Stimulated activated CD4-positive, alpha-beta T cell treated with anti-CD3 and anti-CD28 coated beads, TNF-alpha, amount 100 ng/mL, for 1 hour (primary cell): ENCODE measurements at places on chromosomes 5 and 9.

- DNase-seq, result no peak
Measured at GRCh38 chr5:72328172-72328571, 8.0 kb downstream of the PTCD2 start.

- no peak for DNase-seq
Measured at GRCh38 chr9:87294126-87294525, 203.5 kb upstream of the DAPK1 start.

DNA sequence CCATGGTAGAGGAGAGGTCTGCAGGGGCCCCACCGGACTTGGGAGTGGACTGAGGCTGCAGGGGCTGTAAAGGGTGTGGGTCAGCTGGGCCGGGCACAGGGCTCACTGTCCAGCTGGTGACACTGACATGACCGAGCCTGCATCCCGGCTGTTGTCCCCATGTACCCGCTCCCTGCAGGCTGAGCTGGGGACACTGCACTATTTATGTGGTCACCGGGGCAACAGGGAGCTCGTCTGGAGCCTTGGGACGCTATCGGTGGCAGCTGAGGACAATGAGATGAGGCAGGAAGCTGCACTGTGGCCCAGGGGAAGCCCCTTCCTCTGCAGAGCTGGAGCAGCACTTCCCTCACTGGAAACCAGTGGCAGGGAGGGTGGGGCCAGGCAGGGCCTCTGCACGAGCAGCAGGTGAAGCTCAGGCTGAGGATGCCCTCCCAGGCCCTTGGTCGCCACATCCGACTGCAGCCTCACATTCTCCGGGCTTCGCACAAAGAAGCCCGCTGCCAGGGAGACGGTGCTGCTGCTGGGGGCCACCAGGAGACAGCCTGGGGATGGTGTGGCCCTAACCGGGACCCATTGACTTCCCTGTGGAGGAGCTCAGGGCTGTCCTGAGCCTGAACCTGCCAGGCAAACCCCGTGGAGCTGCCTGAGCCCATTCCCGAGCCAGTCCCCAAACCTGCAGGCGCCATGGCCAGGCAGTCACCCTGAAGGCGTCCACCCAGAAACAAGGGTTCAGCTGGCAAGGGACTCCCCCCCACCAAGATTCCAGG, 26.4 kb downstream of the ZDHHC11B start:
- DNase-seq, result no peak

GRCh38 chr5:131142970-131143617, 22.0 kb downstream of the HINT1 start:
- no peak for DNase-seq

- DNase-seq, result no peak
Measured at GRCh38 chr5:172437445-172438318, 16.6 kb downstream of the SH3PXD2B start.

DNA sequence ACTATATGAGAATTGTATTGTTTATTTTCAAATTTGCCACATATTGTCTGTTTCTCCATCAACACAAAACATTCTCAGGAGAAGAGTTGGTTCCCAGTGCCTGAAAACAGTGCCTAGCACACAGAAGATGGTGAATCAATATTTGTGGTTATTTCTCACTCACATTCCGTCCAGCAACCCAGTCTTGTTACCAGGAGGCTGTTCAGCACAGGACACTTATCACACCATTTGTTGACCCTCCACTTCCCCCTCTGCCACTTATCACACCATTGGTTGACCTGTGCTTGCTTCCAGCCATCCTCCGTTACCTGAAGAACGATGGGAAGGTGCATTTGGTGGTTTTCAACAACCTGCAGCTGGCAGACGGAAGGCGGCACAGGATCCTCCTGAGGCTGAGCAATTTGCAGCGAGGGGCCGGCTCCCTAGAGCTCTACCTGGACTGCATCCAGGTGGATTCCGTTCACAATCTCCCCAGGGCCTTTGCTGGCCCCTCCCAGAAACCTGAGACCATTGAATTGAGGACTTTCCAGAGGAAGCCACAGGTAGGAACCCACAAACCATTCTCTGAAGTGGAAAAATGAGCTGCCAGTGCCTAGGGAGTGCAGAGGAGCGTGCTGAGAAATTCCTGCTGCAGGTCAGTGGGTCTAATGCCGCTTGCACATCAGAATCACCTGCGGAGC, 20.5 kb downstream of the THBS4 start:
- DNase-seq, result no peak

DNA sequence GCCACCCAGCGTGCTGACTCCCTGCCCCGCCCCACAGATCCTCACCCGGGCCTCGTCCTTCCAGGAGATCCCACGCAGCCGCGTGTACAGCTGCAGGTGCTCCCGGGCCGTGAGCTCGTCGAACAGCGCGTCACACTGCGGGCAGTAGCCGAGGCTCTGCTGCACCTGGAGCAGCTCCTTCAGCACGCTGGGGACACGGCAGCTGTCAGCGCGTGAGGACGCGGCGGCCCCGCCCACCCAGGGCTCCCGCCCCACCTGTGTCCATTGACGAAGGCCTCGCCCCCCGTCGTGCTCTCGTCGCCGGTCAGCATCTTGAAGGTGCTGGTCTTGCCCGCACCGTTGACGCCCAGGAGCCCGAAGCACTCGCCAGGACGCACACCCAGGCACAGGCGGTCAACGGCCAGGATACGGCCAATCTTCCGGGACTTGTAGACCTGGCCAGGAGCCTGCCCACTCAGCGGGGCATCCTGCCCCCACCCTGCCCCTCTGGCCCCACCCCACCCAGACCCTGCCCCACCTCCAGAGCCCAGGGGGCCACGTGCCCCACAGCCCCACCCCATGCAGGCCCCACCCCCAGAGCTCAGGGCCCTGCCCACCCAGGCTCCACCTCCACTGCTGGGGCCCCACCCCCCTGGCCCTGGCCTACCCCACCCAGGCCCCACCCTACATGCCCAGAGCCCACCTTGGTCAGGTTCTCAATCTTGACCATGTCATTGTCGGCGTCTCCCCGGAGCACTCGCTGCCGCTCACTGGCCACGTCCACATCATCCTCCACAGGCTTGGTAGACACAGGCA, 13.8 kb upstream of the CLIC3 start:
- no peak for DNase-seq
